Keratinocyte (primary cell): ENCODE measurements at places on chromosomes 3 and 15. TPM values are rescaled to one million over a fixed set of nuclear protein-coding genes. Genes with fewer than 3 reads are reported as not detected.

The DTWD1 gene
- polyA plus RNA-seq: 15.5 to 25.2 TPM (median 16.8 TPM) in 3 replicates

The C3orf80 gene
- polyA plus RNA-seq: not detected in 3 replicates

The RPN1 gene
- 304 to 350 TPM (median 307 TPM) in 3 replicates for polyA plus RNA-seq

The TLR9 gene
- polyA plus RNA-seq: not detected in 3 replicates

DNA sequence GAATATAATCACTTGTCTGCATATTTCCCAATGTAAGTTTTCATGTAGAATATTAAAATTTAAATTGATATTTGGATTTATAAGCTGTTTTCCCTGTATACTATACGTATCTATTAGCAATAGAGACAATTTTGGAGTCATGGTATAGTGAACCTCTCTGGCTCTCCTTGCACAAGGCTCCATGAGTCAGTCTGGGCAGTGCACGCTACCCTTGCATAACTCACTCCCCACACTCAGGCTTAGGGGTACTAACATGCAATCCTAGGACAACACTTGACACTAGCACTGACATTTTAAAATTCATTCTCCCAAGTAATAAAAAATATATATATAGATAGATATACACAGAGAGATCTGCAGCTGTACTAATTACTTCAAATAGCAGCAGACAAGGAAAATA lies 39.2 kb downstream of the SLC24A1 start:
- no peak for DNase-seq

GRCh38 chr3:85725809-85726208 lies 767.0 kb downstream of the CADM2 start:
- DNase-seq: no peak

DNA sequence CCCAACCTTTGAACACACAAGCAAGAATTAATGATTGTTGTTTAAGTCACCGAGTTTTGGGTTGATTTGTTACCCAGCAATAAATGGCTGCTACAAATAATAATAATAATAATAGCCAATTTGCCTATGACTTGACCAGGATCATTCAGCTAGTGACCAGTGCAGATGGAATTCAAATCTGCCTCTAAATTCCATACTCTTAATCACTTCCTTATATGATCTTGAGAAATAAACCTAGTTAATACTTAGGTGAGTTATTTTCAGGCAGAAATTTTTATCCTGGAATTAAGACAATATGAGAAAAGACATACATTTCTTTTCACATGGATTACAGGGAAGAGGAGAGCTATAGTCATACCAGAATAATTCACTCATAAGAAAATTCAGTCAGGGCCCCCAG lies 116.0 kb upstream of the GALNT15 start:
- DNase-seq: no peak
